NCI-H526 treated with DMSO at 0.1 percent for 48 hours (cell line): ENCODE measurements at places on chromosomes 7 and 10.
A peak's percentile ranks its signal among the peaks of the same experiment; 100 is the strongest.

DNA sequence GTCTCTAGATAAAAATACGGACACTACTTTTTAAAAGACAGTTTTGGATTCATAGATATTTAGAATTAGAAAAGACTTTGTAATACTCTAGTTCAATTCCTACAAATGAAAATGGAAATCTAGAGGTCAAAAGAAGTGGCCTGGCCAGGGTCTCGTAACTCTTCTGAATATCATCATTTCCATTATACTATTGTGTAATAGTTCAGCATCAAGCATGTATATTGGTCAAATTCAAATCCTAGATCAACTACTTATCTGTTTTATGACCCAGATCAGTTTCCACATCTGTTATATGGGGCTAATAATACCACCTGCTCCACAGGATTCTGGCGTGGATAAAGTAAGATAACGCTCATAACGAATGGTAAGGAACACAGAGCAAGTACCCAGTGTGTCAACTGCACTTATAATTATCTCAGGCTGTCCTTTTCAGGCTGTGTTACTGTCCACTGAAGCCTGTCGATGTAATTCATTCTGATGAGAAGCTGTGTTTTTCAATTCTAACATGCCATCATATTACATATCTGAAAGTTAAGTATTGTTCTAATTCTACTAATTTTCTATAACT lies 54.3 kb downstream of the ARHGAP21 start:
- no peak for DNase-seq

DNA sequence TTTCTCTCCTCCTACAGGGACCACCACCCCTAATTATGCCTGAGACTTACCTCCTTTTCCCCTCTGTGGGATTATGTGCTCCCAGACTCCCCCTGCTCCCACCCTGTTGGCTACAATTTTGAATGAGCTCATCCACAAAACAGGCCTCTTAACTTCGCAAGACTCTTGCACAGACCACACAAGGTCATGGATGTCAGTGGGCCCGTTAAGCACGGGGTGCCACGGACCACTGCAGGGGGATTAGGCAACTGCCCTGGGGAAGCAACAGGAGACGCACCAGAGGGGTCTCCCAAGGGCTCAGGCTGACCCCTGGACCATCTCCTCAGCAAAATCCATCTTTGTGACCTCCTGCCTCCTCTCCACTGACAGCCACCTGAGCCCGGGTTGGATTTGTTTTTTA lies 42.1 kb upstream of the COL13A1 start:
- no peak for DNase-seq

GRCh38 chr10:87558333-87558732 lies 53.6 kb downstream of the MINPP1 start:
- DNase-seq: peak; percentile 28

DNA sequence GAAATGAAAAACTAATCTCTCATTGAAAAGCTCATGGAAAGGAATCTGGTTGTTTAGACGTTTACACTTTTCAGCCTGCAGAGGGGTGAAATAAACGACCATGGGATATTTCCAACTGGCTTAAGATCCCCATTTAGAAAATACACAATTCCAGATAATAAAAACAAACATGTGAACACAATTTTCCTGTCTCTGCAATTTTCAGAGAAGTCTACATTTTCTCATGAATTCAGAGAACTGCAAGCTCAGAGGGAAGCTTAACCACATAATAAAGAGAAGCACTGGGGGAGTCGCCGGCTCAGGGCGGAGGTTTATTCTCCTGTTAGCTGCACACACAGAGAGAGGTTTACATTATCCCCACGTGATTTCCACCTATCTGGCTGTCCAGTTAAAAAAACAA lies 215.2 kb downstream of the FANK1 start:
- no peak for DNase-seq

- no peak for DNase-seq
These were observed 28.0 kb downstream of the SEPTIN7 start for GRCh38 chr7:35828817-35829216.

DNA sequence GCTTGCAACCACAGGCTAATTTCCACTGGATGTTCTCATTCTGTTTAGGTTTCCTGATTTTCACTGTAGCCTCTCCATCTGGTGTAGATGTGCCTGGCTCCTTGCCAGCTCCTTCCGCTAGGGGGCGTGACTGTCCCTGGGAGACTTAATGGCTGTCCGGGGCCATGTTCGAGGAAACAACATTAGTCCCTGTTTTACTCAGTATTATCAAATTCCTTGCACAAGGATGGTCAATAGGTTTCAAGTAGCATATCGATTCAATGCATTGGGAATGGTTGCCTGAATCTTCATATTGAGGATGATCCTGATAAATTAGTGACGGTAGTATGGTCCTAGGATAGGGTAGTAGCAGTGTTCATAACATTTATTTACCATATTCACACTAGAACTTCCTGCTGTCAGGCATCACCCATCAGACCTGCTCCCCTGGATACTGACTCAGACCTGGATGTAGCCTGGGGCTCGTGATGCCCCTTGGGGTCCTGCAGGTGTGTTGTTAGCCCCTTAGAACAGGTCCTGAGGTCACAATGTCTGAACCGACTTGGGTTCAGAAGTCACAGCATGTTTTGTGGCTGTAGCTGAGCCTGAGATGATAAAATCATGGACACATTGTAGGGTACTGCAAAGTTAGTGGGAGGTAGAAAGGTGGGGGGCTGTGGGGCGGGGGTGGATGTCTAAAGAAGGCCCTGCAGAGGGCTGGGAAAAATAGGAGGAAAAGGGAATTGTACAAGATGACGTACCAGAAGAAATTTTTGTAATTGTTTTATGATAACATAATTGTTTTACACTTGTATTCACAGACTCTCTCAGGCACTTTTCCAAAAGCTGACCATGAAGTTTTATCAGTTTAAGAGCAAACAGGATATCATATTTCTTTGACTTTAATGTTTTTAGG lies 8.9 kb upstream of the EXOC6 start:
- no peak for DNase-seq

- DNase-seq: no peak
These were observed 64.3 kb downstream of the MGMT start for GRCh38 chr10:129531195-129531968.

GRCh38 chr10:94413361-94413760 lies 11.0 kb downstream of the TBC1D12 start:
- no peak for DNase-seq

- no peak for DNase-seq
These were observed 65.5 kb downstream of the CYP26A1 start for GRCh38 chr10:93139059-93139655.

DNA sequence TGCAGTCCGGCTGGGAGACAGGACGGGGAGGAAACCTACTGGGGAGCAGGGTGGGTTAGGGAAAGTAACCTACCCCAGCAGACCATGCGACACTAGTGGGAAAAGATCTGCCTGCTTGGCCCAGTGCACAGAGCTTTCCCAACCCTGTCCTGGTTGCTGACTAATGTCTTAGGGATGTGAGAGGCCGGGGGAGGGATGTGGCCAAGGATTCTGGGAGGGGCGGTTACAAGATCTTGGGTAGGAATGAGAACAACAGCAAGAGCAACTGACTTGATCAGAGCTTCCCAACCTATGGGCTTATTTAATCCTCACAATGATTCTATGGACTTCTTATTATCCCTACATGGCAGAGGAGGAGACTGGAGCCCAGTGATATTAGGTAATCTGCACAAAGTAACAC lies 24.0 kb upstream of the EIF5AL1 start:
- no peak for DNase-seq

- DNase-seq: no peak
These were observed 89.6 kb downstream of the VTI1A start for GRCh38 chr10:112536663-112537062.

- no peak for DNase-seq
These were observed 73.5 kb downstream of the TBXAS1 start for GRCh38 chr7:139902436-139903102.

GRCh38 chr10:80122746-80123145 lies 9.8 kb upstream of the PLAC9 start:
- no peak for DNase-seq

DNA sequence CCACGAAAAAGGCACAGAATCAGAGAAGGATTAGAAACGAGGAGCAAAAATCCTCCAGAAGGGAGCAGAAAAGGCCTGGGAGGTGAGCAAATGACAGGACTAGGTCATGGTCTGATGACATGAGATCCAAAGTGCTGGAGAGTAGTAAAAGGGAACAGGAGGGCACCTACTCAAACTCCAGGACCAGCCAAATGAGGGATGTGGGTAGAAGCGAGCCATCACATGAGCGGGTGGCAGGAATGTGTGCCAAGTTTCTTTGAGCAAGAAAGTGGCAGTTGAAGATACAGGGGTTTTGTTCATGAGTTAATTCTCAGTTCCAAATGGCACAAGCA lies 112.6 kb downstream of the RNF32 start:
- DNase-seq: no peak

DNA sequence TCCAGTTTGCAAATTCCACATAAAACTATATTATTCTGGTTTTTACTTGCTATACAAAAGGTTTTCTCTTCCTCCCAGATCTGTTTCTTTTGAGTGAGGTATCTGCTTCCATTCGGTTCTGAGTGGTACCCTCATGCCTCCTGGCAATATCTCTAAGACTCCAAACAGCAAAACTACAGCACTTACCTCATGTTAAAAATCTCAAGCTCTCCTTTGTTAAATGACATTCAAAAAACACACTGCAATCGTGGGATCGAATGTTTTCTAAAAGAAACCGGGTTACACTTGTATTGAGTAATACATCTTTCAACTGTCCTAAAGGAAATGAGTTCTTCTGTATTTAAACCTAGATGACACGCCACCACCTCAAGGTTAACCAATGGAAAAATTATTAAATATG lies 11.1 kb downstream of the YWHAG start:
- no peak for DNase-seq

DNA sequence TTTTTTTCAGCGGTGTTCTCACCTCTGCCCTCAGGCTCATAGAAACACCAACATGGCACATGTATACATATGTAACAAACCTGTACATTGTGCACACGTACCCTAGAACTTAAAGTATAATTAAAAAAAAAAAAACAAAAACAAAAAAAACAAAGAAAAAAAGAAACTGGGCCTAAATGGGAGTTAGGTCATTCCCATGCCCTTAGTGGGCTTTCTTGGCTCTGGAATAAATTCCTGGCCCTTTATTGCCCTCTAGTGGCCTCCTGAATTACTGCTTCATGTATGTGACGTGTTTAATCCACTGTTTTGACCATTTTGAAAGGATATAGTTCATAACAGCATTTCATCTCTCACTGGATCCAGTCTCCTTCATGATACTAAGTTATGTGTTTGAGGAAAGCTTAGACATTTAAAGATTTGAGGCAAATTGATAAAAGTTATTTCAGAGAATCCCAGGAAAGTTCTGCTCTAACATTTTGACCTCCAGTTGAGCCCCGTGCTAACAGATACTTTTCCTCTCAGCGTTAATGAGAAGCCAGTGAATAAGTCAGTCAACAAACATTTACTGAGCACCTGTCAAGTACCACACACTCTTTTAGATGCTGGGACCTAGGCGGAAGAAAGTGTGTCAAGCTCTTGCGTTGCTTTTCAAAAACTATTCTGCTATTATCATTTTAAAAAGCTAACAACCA lies 54.7 kb upstream of the SYPL1 start:
- peak; percentile 27 for DNase-seq

DNA sequence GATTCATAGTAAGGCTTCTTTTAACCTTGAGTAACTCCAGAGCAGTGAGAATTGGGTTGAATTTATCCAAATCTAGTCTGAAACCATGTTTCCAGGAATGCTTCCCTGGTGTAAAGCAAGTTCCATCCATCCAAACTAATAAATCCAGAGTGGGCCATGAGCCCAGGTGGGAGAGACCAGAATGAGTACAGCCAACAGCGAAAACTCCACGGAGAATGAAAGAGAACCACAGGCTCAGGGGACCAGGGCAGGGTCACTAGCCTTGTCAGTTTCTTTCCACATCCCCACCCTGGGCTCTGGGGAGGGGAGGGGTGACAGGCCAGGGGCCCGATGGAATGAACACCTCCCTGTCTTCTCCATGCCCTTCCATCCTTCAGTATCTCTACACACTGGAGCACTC lies 180.1 kb downstream of the NEURL1 start:
- DNase-seq: no peak

DNA sequence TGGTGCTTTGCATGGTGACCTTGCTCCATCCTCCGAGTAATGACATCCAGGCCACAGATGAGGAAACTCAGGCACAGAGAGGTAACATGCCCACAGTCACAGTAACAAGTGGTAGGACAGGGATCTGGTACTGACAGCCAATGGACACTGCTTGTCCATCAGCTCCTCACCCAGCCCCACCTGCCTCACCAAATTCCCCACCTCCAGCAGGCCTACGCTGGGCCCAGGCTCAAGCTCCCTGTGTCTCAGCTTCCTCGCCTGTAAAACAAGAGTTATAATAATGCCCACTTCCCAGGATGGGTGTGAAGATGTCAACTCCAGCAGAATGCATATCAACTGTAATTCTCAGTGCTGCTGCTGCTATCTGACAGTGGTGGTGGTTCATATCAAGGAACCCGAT lies 123.8 kb downstream of the GRID1 start:
- no peak for DNase-seq

GRCh38 chr7:2754086-2754485 lies 66.1 kb downstream of the AMZ1 start:
- DNase-seq: no peak
